ENCODE measurements at places on chromosomes 3 and 15.
A peak's percentile ranks its signal among the peaks of the same experiment; 100 is the strongest.

DNA sequence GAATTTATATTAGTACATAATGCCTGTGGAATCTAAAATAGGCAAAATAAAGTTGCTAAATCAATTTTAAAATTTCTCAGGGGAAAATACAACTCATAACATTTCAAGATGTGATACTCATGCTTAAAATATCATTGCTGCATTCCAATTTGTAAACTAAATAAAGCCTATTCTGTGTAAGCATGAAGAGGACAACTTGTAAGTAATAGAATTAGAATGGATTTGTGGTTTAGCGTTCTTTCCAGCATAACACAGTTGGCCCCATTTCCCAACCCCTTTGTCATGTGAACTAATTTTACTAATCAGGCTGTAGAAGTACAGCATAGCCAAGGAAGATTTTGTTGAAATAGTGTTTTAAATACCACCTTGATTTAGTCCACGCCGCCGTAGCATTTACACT lies 437.2 kb downstream of the SI start:
- DNase-seq, result peak; percentile 19

GRCh38 chr15:65275728-65276126 lies 11.0 kb downstream of the PARP16 start:
- DNase-seq, result no peak

- no peak for DNase-seq
Observed at GRCh38 chr15:93566762-93567161, 477.8 kb upstream of the RGMA start.

DNA sequence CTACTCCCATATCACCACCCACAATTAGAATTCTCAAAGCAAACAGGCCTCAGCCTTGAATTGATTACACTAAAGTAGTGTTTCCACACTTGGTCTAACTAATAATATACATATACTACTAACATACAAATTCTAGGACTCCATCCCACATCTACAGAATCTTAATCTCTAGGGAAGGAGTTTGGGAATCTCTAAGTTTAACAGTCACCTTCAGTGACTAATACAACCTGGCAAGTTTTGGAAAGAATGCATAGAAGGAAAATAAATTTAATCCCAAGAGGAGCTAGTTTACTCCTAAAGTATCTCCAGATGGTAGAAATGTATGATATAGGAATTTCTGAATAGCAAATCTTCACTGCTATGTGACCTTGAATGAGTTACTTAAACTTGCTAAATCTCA lies 9.1 kb downstream of the CLPX start:
- DNase-seq, result no peak

- no peak for DNase-seq
Observed at GRCh38 chr3:149744151-149744550, 8.1 kb downstream of the COMMD2 start.

- DNase-seq, result no peak
Observed at GRCh38 chr3:7696320-7696719, 805.3 kb upstream of the LMCD1 start.

DNA sequence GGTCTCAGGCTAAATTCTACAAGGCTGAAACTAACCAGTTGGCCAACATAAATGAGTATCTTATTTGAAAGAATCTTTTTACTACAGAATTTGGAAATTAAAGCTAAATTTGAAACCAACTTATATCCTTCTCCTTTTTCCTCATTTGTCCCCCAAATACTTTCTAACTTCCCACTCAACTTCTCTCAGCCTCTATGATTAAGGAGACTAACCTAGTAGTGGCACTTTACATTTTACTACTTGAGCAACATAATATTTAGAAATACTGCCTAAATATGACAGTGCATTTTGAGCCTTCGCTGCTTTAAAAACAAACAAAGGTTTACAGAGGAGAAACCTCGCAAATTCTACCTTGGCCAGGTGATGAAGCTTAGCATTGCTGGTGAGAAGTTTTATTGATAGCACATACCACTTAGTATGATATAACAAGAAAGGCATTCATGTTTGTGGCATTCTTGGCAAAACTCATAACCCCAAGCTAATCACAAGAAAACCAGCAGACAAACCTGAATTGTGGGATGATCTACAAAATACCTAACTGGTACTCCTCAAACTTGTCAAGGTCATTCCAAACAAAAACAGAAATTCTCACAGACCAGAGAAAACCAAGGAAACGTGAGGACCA lies 432.1 kb upstream of the CFAP20DC start:
- no peak for DNase-seq

DNA sequence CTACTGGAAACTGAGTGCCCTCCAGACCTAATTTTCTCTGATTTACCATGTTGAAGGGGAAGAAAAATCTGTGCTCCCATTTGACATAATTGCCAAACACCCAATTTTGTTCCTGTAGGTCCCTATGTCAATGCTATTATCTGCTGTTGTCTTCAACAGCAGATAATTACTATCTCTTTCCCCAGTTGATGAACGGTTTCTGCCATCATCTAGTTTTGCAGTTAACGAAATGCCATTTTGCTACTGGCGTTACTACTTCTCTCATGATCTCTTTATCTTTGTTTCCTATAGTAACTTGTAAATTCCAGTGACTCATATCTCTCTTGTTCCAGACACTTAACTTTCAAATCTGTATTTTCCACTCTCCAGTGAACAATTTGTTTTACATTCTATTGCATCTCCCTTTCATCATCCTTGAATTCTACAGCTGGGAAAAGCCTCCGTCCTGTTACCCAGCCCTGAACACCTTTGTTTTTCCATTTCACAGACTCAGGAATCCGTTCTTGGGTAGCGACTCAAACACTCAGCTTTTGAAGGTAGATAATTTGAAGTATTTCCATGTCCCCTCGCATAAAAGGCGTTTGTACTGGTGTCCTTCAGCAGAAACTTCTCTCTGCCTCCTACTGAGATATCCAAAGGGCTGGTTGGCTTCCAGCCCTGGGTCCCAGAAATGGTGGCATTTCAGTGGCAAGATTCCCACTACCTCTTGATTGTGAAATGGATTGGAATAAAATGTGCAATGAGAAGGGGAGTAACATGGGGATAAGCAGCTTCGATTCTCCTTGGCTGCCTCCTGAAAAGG lies 111.7 kb downstream of the FOXB1 start:
- DNase-seq, result no peak

DNA sequence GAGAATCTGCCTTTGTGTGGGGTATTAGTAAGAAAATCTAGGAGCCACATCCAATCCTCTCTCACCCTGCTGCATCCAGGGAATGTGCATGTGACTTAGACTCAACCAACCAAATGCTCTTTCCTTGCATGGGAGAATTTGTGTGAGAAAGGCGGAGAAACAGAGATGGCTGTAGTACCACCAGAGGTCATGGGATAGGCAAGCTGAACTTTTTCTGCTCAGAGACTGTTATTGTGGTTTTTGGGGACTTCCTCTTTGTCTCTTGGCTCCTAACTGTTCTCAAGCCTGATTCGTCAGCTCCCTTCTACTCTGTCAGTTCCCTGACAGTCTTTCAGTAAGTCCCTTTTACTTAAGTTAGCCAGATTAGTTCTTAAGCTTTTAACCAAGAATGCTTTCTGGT lies 2.6 kb upstream of the ZSCAN2 start:
- DNase-seq, result no peak

DNA sequence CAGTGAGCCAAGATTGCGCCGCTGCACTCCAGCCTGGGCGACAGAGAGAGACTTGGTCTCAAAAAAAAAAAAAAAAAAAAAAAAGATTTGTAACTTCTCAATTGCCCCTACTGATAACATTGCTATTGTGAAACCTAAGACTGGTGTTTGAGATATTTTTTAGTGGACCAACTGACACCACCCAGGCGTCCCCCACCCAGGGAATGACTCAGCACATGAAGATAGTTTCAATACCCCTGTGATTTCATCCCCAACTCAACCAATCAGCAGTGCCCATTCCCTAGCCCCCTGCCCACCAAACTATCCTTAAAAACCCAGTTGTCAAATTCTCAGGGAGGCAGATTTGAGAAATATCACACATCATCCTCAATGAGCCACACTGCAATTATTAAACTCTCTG lies 76.9 kb downstream of the TTBK2 start:
- no peak for DNase-seq

GRCh38 chr15:39979606-39980005 lies 45.7 kb downstream of the EIF2AK4 start:
- DNase-seq, result no peak

- no peak for DNase-seq
Observed at GRCh38 chr15:77706482-77707244, 74.0 kb upstream of the LINGO1 start.

DNA sequence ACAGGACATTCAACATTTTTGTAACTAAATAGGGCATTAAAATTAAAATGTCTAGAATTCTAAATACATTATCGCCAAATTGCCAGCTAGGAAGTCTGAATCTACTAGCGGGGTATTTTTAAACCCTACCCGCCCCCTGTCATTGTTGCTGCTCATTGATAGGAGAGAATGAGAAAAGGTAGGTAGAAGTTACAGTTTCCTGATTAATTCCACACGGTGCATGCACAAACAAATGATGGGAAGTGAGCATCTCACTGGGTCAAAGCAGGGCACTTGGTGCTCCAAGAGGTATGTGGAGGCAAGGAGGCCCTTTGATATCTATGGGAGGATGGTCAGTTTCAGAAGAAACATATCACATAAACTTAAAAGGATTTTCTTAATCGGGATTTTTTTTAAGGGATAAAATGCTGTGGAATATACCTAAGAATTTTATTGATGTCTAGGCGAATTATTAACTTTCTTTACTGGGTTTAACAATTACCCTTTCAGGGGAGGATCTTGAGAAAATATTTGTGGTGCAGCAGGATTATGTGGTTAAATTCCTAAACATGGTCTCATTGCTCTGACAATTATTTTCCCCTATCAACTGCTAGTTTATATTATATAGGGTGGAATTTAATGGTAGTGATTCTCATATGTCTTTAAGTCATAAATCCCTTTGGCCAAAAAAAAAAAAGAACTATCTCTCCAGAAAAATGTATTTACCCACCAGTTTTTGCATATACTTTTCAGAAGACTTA lies 236.0 kb upstream of the GOLGA6L4 start:
- no peak for DNase-seq

GRCh38 chr3:5190147-5190791 lies 2.8 kb downstream of the EDEM1 start:
- DNase-seq, result no peak

- no peak for DNase-seq
Observed at GRCh38 chr15:56528136-56528535, 63.2 kb upstream of the MNS1 start.
